ENCODE measurements at places on chromosomes 6 and 20. TPM values are rescaled to one million over a fixed set of nuclear protein-coding genes. Genes with fewer than 3 reads are reported as not detected.

DNA sequence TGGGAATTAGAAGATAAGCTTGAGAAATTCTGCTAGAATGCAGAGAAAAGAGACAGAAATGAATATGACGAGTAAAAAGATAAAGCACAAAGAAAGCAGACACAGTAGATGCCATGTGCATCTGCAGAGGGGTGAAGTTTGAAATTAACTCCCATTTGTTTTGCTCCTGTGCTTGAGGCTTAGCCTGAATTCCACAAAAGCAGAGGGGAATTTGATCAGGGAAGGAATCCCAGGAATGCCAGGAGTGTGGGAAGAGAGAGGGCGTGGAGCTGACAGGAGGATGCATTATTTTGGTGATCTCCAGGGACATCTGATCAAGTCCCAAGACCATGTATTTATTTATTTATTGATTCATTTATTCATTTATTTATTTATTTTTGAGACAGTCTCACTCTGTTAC lies 55.6 kb downstream of the SLC22A1 start:
- no peak for DNase-seq
- H3K36me3 ChIP-seq = no peaks in the 10 kb centered on the region
- no peak overlapping the region for H3K4me3 ChIP-seq
- no peak overlapping the region for H3K27ac ChIP-seq
- no peaks in the 10 kb centered on the region for H3K4me1 ChIP-seq

GRCh38 chr20:50866036-50866685 lies 65.1 kb downstream of the ADNP start:
- H3K27me3 ChIP-seq = no peaks in the 10 kb centered on the region
- DNase-seq = no peak
- no peaks in the 10 kb centered on the region for H3K4me1 ChIP-seq
- H3K4me3 ChIP-seq = no peak overlapping the region
- no peak overlapping the region for H3K27ac ChIP-seq
- no peaks in the 10 kb centered on the region for H3K36me3 ChIP-seq

DNA sequence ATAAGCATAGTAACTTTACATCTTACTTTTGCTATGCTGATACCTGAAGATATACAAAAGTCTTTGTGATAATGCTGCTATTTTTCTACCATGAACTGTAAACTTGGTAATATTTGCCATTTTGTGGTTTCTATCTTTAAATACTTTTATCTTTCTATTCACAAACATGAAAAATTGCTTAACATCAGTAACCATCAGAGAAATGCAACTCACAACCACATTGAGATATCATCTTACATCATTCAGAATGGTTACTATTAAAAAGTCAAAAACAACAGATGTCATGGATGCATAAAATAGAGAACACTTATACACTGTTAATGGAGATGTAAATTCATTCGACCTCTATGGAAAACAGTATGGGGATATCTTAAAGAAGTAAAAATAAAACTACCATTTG lies 112.0 kb downstream of the TRDN start:
- H3K4me1 ChIP-seq = no peaks in the 10 kb centered on the region

- no peak overlapping the region for H3K27ac ChIP-seq
- H3K4me1 ChIP-seq = no peaks in the 10 kb centered on the region
- no peaks in the 10 kb centered on the region for H3K27me3 ChIP-seq
- H3K36me3 ChIP-seq = no peaks in the 10 kb centered on the region
- H3K4me3 ChIP-seq = no peak overlapping the region
Observed at GRCh38 chr6:88953550-88954386, 9.7 kb downstream of the RNGTT start.

- H3K27ac ChIP-seq = no peak overlapping the region
- DNase-seq = no peak
- no peak overlapping the region for H3K4me3 ChIP-seq
- no peaks in the 10 kb centered on the region for H3K36me3 ChIP-seq
- H3K27me3 ChIP-seq = no peaks in the 10 kb centered on the region
Observed at GRCh38 chr20:57934007-57934805, 224.4 kb upstream of the PMEPA1 start.

- H3K27me3 ChIP-seq = no peaks in the 10 kb centered on the region
- no peak for DNase-seq
- no peaks in the 10 kb centered on the region for H3K36me3 ChIP-seq
Observed at GRCh38 chr6:52829046-52829817, 11.4 kb downstream of the GSTA5 start.

DNA sequence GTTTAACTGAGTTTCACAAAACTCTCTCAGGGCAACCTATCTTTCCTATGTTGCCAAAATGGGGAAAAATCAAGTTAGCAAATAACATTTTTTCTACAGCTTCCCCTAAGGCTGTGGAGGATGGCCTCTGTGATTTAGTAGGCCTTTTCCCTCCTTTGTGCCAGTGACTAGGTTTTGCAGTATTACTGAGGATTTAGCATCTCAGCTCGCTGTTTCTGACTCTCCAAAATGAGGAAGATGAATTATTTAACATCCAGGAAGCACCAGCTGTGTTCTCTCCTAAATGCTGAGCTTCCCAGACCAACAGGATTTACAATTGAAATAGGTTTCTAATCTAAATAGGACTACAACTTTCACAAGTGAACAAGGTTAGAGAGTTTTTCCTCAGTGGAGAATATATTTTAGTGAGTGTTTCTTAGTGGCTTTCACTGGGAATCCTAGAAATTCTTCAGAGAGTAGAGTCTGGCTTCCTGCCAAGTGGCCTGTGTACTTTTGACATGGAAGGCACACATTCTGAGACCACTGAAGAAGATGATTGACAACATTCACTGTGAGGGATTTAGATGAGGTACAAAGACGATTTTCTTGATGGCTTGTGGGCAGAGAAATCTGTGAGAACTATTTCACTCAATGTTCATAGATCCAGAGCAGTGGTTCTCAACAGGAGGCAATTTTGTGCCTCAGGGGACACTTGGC lies 62.4 kb downstream of the PTCHD4 start:
- H3K27ac ChIP-seq = no peak overlapping the region
- no peaks in the 10 kb centered on the region for H3K4me1 ChIP-seq
- DNase-seq = peak; percentile 21
- no peak overlapping the region for H3K4me3 ChIP-seq

DNA sequence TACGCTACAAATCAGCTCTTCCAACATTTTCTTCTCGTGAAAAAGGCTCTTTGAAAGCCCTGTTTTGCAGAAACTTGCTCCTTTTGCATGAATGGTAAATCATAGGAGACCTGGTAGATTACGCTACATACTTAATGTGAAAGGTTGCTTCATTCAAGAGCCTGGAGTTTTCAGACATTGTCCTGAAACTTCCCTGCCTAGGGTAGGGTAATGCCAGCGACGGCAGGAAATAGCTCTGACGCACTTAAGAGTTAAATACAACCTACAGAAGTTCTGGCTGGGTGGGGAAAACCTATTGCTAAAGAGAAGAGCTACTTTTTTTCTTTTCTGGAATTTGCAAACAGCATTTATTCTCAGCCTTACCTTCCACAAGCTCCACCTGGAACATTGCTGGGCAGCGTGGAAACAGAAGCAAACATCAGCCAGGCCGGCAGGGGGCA lies 144.5 kb downstream of the LPA start:
- H3K36me3 ChIP-seq = no peaks in the 10 kb centered on the region
- no peaks in the 10 kb centered on the region for H3K27me3 ChIP-seq
- H3K4me1 ChIP-seq = peaks cover 13% of the 10 kb centered on the region
- H3K4me3 ChIP-seq = peak overlapping the region; percentile 75
- peak overlapping the region; percentile 61 for H3K27ac ChIP-seq

- no peaks in the 10 kb centered on the region for H3K4me1 ChIP-seq
- DNase-seq = no peak
- no peak overlapping the region for H3K27ac ChIP-seq
- no peaks in the 10 kb centered on the region for H3K27me3 ChIP-seq
- no peak overlapping the region for H3K4me3 ChIP-seq
Observed at GRCh38 chr6:71531006-71531405, 242.4 kb downstream of the OGFRL1 start.

- H3K27me3 ChIP-seq = no peaks in the 10 kb centered on the region
- H3K27ac ChIP-seq = no peak overlapping the region
- H3K4me3 ChIP-seq = peak overlapping the region; percentile 34
- H3K36me3 ChIP-seq = no peaks in the 10 kb centered on the region
Observed at GRCh38 chr6:122322824-122323223, 76.6 kb upstream of the HSF2 start.

Gene IL17F
- not detected for polyA plus RNA-seq

DNA sequence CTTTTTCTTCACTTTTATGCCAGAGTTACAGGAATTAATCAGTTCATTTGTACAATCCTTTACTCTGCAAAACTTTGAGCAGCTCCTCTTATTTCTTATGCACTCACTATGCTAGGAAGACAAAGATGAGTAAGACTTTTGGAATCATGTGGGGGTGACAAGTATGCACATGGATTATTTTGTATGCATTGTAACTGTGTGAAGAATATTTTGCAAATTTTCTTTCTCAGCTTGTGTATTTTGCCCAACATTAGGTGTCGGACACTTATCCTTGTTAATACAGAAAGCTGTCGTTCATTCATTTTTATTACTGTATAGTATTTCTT lies 88.6 kb downstream of the PPP1R14C start:
- H3K27me3 ChIP-seq = no peaks in the 10 kb centered on the region
- H3K4me1 ChIP-seq = no peaks in the 10 kb centered on the region
- H3K4me3 ChIP-seq = no peak overlapping the region
- no peak for DNase-seq

DNA sequence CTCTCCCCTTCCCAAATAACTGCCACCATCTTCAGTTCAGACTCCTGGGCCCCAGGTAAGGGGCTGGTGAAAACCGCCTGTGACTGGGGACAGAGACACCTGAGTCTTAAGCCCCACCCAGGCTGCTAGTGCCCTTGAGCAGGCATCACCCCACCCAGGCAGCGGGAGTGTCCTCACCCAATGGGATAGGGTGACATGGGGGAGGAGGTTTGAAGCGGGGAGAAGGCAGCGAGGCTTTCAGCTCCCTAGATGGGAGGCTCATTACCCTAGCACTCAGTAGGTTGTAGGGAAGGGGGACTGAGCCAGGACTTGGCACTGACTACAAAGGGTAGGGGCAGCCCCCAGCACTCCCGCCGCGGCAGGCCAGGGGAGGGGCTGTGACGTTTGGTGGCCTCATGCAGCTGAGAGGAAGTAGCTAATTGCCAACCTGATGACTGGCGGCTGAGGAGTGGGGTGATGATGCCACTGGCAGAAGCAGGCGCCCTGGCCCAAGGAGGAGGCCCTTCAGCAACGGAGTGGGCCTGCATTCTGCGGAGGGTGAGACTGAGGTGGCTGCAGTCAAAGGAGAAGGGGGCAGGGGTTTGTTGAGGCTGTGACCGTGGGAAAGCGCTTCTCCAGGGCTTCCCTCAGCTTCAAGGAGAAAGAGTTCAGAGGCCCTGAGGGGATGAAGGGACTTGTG lies 126.9 kb downstream of the MRPL14 start:
- no peaks in the 10 kb centered on the region for H3K36me3 ChIP-seq
- H3K27ac ChIP-seq = no peak overlapping the region
- peaks cover 52% of the 10 kb centered on the region for H3K27me3 ChIP-seq
- H3K4me3 ChIP-seq = no peak overlapping the region
- DNase-seq = peak; percentile 82
- peaks cover 16% of the 10 kb centered on the region for H3K4me1 ChIP-seq

DNA sequence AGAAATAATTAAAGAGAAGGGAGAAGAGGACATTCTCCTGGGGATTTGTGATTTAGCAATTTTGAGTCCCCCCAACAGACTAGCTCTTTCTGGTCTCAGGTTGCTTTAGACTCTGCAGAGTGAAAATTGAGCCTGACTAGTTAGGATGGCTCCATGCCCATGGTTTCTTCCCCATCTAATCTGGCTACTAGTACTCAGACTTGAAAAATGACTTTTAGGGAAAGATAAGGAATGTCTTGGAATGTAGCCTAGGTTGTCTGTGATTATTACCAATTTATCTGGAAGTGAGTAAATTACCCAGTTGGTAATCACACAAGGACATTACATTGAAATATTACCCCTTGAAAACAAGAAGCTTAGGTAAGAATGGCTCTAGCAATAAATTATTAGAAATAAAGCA lies 4.2 kb downstream of the BEND6 start:
- H3K27ac ChIP-seq = no peak overlapping the region
- no peaks in the 10 kb centered on the region for H3K36me3 ChIP-seq
- H3K27me3 ChIP-seq = no peaks in the 10 kb centered on the region
- DNase-seq = no peak

Gene NKAPL
- polyA plus RNA-seq = 4.4 TPM

- H3K4me1 ChIP-seq = no peaks in the 10 kb centered on the region
- no peaks in the 10 kb centered on the region for H3K36me3 ChIP-seq
- H3K27me3 ChIP-seq = no peaks in the 10 kb centered on the region
- no peak overlapping the region for H3K4me3 ChIP-seq
- H3K27ac ChIP-seq = no peak overlapping the region
Observed at GRCh38 chr20:52493171-52493721, 301.7 kb upstream of the ZFP64 start.

DNA sequence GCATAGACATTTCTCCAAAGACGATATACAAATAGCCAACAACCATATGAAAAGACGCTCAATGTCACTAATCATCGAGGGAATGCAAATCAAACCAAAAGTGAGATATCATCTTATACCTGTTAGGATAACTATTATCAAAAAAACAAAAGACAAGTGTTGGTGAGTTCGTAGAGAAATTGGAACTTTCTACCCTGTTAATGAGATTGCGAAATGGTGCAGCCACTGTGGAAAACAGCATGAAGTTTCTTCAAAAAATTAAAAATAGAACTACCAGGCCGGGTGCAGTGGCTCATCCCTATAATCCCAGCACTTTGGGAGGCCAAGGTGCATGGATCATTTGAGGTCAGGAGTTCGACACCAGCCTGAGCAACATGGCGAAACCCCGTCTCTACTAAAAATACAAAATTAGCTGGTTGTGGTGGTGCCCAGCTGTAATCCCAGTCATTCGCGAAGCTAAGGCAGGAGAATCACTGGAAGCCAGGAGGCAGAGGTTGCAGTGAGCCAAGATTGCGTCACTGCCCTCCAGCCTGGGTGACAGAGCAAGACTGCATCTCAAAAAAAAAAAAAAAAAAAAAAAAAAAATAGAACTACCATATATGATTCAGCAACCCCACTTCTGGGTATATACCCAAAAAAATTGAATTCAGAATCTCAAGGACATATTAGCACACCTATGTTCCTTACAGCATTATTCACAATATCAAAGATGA lies 170.0 kb upstream of the ZNF184 start:
- H3K4me3 ChIP-seq = no peak overlapping the region
- H3K36me3 ChIP-seq = no peaks in the 10 kb centered on the region
- H3K27me3 ChIP-seq = no peaks in the 10 kb centered on the region
- no peaks in the 10 kb centered on the region for H3K4me1 ChIP-seq

Gene PACRG
- polyA plus RNA-seq = 1.8 TPM

- no peak for DNase-seq
- no peak overlapping the region for H3K27ac ChIP-seq
- H3K36me3 ChIP-seq = no peaks in the 10 kb centered on the region
- no peak overlapping the region for H3K4me3 ChIP-seq
- no peaks in the 10 kb centered on the region for H3K27me3 ChIP-seq
- H3K4me1 ChIP-seq = no peaks in the 10 kb centered on the region
Observed at GRCh38 chr20:46701057-46701456, 8.4 kb upstream of the SLC2A10 start.

Gene HLA-DRB5
- polyA plus RNA-seq = not detected

Data from stomach (tissue), 19 donors.